ENCODE measurements at places on chromosomes 13 and 19.

GRCh38 chr13:23159205-23159759 is 21.5 kb upstream of the SGCG start:
- peak; percentile 7 for DNase-seq

DNA sequence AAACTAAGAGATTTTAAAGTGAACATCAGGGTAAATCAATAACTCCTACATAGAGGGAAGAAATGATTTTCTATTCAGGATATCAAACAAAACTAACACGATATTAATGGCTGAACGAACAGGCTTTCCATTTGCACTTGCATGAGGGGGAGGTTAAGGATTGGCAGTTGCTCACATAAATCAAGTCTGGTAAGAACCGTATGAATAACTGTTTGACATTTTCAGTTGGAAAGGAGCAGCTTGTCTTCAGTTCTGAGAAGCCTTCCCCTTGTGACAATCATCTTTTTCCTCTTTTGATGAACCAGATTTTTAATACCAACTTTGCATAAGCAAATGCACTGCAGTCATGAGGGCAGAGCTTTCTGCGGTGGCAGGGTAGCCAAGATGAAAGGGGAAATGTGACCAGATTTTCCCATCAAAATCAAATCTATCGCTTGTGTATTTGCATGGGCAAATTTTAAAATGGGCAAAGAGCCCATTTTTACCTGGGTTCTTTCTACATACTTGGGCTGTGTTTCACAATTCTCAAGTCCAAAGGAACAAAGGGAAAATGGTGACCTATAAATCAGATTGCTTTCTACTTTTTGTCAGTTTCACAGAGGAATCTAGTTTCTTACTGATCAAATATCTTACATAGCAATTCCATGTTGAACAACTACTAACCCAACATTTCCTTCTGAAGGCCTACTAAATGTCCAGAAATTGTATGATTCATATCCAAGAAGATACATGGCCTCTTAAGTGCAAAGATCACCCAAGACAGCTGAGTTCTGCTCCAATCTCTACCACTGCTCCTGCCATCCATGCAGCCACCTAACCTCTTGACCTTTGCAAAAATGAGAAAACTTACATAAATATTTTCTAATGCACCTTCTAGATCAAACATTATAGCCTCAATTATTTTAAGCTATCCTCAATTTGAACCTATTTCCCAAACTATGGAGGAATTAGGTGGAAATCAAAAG is 249.6 kb downstream of the OXGR1 start:
- no peak for DNase-seq

DNA sequence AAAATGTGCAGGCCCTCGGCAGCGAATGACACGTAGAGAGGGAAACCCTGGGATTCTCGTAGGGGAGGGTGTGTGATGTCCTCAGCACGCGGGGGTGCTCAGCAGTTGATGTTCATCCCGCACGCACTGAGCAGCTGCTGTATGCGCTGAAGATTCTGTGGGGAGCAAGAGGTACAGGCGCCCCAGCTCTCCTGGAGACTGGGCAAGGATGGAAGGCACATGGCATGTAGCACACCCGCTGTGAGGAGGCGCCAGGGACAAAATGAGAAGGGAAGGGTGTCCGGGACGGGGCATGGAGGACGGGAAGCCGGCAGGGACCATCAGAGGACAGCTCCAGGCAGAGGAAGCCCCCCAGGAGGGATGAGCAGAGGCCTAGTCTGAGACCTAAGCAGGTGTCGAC is 15.4 kb downstream of the ATP11A start:
- DNase-seq: no peak

DNA sequence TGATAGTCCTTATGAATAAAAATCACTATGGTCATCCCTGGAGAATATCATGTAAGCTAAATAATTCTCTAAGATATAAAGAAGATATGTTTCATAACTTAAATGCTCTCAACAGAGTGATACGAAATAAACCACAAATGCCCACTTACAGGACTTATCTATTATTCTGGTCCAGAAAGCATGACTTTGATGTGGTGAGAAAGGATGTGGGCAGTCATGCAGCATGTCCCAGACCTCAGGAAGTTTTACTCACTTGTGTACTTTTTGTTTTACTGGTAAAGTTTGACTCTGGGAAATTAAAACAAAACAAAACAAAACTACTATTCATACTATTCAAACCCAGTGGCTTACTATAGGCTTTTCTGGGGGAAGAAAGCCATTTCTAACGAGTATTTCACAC is 483.2 kb upstream of the SLITRK6 start:
- no peak for DNase-seq

- DNase-seq: no peak
Measured at GRCh38 chr19:31303262-31303815, 45.9 kb downstream of the TSHZ3 start.

GRCh38 chr19:40640744-40641143 is 39.6 kb downstream of the LTBP4 start:
- no peak for DNase-seq

DNA sequence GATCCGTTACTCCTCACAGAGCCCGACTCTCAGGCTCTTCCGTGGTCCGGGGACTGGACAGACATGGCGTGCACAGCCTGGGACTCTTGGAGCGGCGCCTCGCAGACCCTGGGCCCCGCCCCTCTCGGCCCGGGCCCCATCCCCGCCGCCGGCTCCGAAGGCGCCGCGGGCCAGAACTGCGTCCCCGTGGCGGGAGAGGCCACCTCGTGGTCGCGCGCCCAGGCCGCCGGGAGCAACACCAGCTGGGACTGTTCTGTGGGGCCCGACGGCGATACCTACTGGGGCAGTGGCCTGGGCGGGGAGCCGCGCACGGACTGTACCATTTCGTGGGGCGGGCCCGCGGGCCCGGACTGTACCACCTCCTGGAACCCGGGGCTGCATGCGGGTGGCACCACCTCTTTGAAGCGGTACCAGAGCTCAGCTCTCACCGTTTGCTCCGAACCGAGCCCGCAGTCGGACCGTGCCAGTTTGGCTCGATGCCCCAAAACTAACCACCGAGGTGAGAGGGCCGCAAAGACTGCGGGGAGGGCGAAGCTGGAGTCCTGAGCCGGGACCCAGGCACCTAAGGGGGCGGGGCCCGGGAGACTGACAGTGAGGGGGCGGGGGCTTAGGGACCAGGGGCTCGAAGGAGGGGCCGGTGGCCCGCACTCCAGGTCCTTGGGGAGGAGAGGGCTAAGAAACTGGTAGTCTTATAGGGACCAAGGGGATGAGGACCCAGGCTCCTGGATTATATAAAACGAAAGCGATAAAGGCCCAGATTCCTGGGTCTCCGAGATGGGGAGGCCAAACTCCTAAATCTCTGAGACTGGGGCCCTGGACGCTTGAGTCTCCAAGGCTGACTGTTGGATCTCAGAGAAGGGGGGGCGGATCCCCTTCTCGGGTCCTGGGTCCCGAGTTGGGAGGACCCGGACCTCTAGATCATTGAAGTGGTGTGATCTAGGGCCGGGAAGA is 2.0 kb downstream of the ETV2 start:
- DNase-seq: peak; percentile 86
